ENCODE measurements at places on chromosomes 7 and 10. TPM values are rescaled to one million over a fixed set of nuclear protein-coding genes. Genes with fewer than 3 reads are reported as not detected.
A peak's percentile ranks its signal among the peaks of the same experiment; 100 is the strongest.

RABGEF1 gene
- total RNA-seq: 49.5 TPM

SVOPL gene
- total RNA-seq: not detected

SPDYE5 gene
- 0.16 TPM for total RNA-seq

CLDN4 gene
- total RNA-seq: 0.28 TPM

NME8 gene
- total RNA-seq: 1.5 TPM

FAM241B gene
- 7.5 TPM for total RNA-seq

STRIP2 gene
- total RNA-seq: 18.3 TPM

TMEM229A gene
- total RNA-seq: not detected

RBP4 gene
- not detected for total RNA-seq

HEPACAM2 gene
- not detected for total RNA-seq

MUC3A gene
- total RNA-seq: not detected

AKR1C4 gene
- total RNA-seq: not detected

DNA sequence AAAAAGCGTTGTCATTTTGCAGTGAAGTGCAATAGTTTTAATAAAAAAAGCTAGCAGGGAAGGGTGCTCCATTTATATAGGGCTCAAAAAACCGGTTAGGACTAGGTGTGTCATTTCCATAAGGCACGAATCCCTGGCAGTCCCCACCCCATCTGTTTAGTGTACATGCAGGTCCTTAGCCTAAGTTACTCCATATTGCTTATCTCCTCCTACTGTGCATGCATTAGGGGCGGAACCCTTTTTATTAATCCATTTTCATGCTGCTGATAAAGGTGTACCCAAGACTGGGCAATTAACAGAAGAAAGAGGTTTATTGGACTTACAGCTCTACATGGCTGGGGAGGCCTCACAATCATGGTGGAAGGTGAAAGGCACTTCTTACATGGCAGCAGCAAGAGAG, 301.4 kb downstream of the ABCA13 start:
- no peak for DNase-seq
- H3K36me3 ChIP-seq: no peaks in the 10 kb centered on the region
- peaks cover 10% of the 10 kb centered on the region for H3K27me3 ChIP-seq
- no peak overlapping the region for H3K27ac ChIP-seq

- H3K27ac ChIP-seq: no peak overlapping the region
- H3K27me3 ChIP-seq: no peaks in the 10 kb centered on the region
- no peaks in the 10 kb centered on the region for H3K4me1 ChIP-seq
- peaks cover 37% of the 10 kb centered on the region for H3K36me3 ChIP-seq
Measured at GRCh38 chr7:30838008-30838407, 66.8 kb downstream of the MINDY4 start.

GRCh38 chr10:90484518-90484917, 373.3 kb downstream of the HTR7 start:
- DNase-seq: peak; percentile 96
- peak overlapping the region; percentile 42 for H3K4me3 ChIP-seq
- peak overlapping the region; percentile 95 for H3K27ac ChIP-seq
- H3K4me1 ChIP-seq: peaks cover 40% of the 10 kb centered on the region
- peaks cover 7% of the 10 kb centered on the region for H3K36me3 ChIP-seq

GRCh38 chr7:12583922-12584321, 13.4 kb downstream of the SCIN start:
- no peaks in the 10 kb centered on the region for H3K36me3 ChIP-seq
- no peak overlapping the region for H3K4me3 ChIP-seq
- H3K4me1 ChIP-seq: no peaks in the 10 kb centered on the region

GRCh38 chr10:68506411-68506810, 20.9 kb downstream of the SLC25A16 start:
- no peak for DNase-seq
- no peaks in the 10 kb centered on the region for H3K4me1 ChIP-seq
- H3K36me3 ChIP-seq: peaks cover 15% of the 10 kb centered on the region
- H3K27ac ChIP-seq: no peak overlapping the region
- H3K27me3 ChIP-seq: no peaks in the 10 kb centered on the region

DNA sequence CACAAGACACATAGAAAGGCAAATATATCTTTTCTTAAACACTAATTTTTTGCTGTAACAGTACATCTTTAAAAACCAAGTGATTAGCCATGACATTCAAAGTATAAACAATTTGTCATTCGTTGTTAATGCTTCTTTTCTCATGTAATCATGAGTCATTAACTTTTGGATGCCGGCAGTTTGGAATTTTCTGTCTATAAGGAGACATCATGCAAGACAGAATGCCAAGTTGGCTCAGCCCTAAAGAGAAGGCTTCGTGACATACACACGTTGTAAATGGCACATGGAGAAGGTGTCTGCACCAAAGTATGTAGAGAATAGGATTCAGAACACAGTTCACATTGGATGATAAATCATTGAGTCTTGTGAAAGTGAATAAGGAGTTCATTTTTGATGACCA, 35.9 kb downstream of the CCDC3 start:
- H3K4me1 ChIP-seq: peaks cover 6% of the 10 kb centered on the region
- no peaks in the 10 kb centered on the region for H3K36me3 ChIP-seq
- H3K4me3 ChIP-seq: no peak overlapping the region
- peak; percentile 23 for DNase-seq

DNA sequence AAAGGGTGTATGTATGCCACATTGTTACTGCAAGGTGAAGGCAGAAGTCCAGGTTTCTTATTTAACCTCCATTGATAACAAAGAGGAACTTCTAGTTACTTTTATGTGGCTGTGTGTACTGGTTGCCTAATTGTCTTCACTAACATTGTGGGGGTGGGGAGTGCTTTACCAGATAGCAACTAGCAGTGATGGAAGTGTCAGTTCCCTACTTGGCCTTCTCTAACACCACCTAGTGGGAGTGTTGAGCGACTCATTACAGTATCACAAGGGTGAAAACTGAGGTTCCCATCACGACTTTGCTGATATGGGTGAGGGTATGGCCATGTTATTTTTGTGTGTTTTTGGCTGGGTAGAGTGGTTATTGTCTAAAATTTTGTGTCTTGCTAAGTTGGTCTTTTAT, 274.4 kb downstream of the THSD7A start:
- H3K27me3 ChIP-seq: no peaks in the 10 kb centered on the region
- no peak overlapping the region for H3K4me3 ChIP-seq
- no peaks in the 10 kb centered on the region for H3K36me3 ChIP-seq
- H3K27ac ChIP-seq: no peak overlapping the region

DNA sequence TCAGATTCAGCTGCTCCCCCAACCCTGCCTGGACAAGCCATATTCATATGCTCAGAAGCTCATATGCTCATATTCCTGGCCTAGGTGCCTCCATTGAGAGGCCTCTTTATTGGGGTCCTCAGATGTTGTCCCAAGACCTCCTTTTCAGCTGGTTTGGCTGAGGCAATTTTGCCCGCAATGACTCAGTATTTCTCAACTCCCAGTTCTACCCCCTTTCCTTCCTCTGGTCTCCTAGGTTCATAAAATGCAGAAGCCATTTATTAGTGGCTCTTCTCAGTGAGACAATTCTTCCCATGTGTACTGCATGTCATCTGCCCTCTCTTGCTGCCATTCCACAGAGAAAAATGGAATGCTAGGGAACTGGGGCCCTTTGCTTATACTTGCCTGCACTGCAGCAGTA, 110.7 kb downstream of the INHBA start:
- no peaks in the 10 kb centered on the region for H3K36me3 ChIP-seq
- no peak for DNase-seq
- no peak overlapping the region for H3K4me3 ChIP-seq
- H3K4me1 ChIP-seq: no peaks in the 10 kb centered on the region
- H3K27me3 ChIP-seq: no peaks in the 10 kb centered on the region

DNA sequence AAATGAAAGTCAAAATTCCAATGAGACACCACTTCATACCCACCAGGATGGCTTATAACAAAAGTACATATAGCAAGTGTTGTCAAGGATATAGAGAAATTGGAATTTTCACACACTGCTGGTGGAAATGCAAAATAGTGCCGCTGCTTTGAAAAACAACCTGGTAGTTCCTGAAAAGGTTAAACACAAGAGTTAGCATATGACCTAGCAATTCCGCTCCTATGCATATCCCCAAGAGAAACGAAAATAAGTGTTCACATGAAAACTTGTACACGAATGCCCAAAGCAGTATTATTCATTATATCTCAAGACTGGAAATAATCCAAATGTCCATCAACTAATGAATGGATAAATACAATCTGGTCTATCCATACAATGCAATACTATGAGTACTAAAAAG, 14.8 kb downstream of the IDE start:
- H3K4me3 ChIP-seq: no peak overlapping the region
- H3K27me3 ChIP-seq: no peaks in the 10 kb centered on the region
- peaks cover 4% of the 10 kb centered on the region for H3K4me1 ChIP-seq
- DNase-seq: no peak

DNA sequence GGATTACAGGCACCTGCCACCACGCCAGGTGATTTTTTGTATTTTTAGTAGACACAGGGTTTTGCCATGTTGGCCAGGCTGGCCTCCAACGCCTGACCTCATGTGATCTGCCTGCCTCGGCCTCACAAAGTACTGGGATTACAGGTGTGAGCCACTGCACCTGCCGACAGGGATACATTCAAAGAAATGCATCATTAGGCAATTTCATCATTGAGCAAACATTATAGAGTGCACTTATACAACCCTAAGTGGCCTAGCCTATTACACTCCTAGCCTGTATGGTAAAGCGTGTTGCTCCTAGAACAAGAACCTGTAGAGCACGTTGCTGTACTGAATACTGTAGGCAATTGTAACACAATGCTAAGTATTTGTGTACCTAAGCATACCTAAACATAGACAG, 350.3 kb downstream of the GALNT17 start:
- no peak overlapping the region for H3K27ac ChIP-seq
- no peak for DNase-seq
- H3K4me3 ChIP-seq: no peak overlapping the region
- peaks cover 12% of the 10 kb centered on the region for H3K4me1 ChIP-seq

GRCh38 chr7:155210356-155210755, 87.3 kb upstream of the INSIG1 start:
- H3K27ac ChIP-seq: no peak overlapping the region
- peak; percentile 16 for DNase-seq
- H3K4me3 ChIP-seq: no peak overlapping the region
- peaks cover 17% of the 10 kb centered on the region for H3K4me1 ChIP-seq

- no peak overlapping the region for H3K4me3 ChIP-seq
- DNase-seq: no peak
- no peaks in the 10 kb centered on the region for H3K27me3 ChIP-seq
- H3K36me3 ChIP-seq: no peaks in the 10 kb centered on the region
- no peak overlapping the region for H3K27ac ChIP-seq
Measured at GRCh38 chr10:132400041-132400546, 3.1 kb downstream of the PWWP2B start.

GRCh38 chr7:101645951-101646350, 16.9 kb upstream of the MYL10 start:
- DNase-seq: no peak
- H3K27ac ChIP-seq: no peak overlapping the region
- H3K4me3 ChIP-seq: no peak overlapping the region
- H3K27me3 ChIP-seq: no peaks in the 10 kb centered on the region

GRCh38 chr7:121473645-121474300, 77.7 kb upstream of the FAM3C start:
- no peaks in the 10 kb centered on the region for H3K27me3 ChIP-seq
- no peak overlapping the region for H3K4me3 ChIP-seq
- H3K4me1 ChIP-seq: no peaks in the 10 kb centered on the region

GRCh38 chr7:39624442-39624807, 1.1 kb downstream of the RALA start:
- H3K4me3 ChIP-seq: peak overlapping the region; percentile 84
- peak; percentile 52 for DNase-seq
- H3K36me3 ChIP-seq: peaks cover 12% of the 10 kb centered on the region

- no peaks in the 10 kb centered on the region for H3K4me1 ChIP-seq
- H3K36me3 ChIP-seq: peaks cover 5% of the 10 kb centered on the region
- H3K4me3 ChIP-seq: no peak overlapping the region
- no peak for DNase-seq
Measured at GRCh38 chr7:55591282-55591931, 19.1 kb upstream of the VOPP1 start.

DNA sequence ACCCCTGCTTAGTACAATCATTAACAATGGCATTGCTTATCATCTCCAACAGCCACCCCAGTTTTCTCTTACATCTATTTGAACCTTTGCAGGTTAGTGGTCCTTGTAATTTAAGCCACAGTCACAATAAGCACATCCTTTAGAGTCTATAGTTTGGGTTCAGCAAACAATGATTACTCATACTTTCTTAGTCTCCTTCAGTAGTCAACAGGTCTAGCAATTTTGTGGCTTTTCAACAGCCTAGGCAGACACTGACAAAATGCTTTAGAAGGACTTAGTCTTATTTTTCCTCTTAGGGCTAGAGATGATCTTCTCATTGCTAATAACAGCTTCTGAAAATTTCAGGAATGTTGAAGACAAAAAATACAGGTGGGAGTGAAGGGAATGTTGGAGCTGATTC, 32.3 kb upstream of the FAM204A start:
- no peaks in the 10 kb centered on the region for H3K36me3 ChIP-seq
- peaks cover 31% of the 10 kb centered on the region for H3K4me1 ChIP-seq
- DNase-seq: no peak
- H3K27me3 ChIP-seq: peaks cover 2% of the 10 kb centered on the region
- no peak overlapping the region for H3K4me3 ChIP-seq

DNA sequence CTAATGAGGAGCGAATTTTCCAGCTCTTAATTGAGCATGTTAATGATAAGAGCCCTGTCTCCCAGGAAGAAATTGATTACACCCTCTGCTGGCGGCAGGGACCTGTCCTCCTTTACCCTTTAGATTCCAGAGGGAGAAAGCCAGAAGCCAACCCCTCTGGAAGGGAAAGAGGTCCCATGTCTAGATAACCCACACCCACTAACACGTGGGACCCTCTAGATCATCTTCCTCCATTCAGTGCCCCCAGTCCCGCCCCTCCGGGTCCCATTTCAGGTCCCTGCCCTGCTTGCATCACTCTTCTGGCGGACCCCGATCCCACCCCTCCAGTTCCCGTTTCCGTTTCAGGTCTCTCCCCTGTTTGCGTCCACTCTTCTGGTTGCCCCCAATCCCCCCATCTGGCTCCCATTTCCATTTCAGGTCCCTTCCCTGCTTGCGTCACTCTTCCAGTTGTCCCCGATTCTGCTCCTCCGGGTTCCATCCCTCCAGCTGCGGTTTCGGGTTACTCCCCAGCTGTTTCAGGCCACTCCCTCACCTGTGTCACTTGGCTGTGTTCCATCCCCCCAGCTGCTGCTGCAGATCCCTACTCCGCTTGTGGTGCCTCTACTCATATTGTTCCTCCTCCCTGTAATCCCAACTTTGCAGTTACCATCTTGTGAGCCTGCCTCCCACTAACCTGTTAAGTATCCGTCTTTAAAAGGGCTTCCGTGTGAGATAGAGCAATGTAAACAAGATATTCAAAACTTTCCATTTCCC, 202.4 kb downstream of the SH2D4B start:
- H3K27me3 ChIP-seq: peaks cover 89% of the 10 kb centered on the region
- H3K36me3 ChIP-seq: peaks cover 4% of the 10 kb centered on the region
- H3K4me3 ChIP-seq: no peak overlapping the region
- H3K27ac ChIP-seq: no peak overlapping the region
- H3K4me1 ChIP-seq: no peaks in the 10 kb centered on the region

DNA sequence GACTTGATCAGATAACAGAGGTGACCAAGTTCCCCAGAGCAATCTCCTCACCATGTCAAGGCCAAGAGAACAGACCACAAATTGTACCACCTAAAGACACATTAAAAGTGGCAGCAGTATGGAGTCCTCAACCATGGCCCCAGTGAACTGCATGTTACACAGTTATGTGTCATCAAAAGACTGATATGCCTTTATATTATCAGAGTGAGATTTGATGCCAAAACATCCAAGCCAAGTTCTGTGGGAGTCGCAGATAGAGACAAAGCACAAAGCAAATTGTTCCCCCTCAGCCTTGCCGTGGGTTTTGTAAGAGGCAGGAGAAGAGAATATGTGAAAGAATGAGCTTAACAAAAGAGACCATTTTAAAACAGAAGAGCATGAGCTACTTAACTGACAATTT, 39.2 kb upstream of the TES start:
- no peak for DNase-seq
- H3K36me3 ChIP-seq: no peaks in the 10 kb centered on the region
- H3K4me1 ChIP-seq: peaks cover 8% of the 10 kb centered on the region

Measured in MCF 10A (cell line).